ENCODE measurements at places on chromosomes 16 and 17. TPM values are rescaled to one million over a fixed set of nuclear protein-coding genes. Genes with fewer than 3 reads are reported as not detected.
A peak's percentile ranks its signal among the peaks of the same experiment; 100 is the strongest.

DNA sequence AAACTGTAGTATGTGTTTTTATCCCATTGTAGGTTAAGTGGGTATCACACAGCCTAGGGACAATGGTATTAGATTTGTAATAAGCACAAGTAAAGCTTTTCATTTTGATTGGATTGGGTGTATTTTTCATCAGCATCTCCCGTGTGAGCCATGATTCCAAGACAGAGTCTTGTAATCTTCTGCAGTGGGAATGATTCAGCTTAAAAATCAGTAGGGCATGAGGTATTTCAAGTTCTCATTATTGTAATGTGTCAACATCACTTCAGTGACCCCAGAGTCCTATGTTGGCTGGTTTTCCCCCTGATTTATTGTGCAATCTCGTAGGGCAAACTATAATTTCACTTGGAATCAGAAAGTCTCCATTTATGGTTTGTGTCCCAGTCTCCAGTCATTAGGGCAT, 833.2 kb upstream of the RBFOX1 start:
- no peaks in the 10 kb centered on the region for H3K27me3 ChIP-seq
- H3K36me3 ChIP-seq = no peaks in the 10 kb centered on the region
- no peaks in the 10 kb centered on the region for H3K4me1 ChIP-seq
- no peak overlapping the region for H3K27ac ChIP-seq

DNA sequence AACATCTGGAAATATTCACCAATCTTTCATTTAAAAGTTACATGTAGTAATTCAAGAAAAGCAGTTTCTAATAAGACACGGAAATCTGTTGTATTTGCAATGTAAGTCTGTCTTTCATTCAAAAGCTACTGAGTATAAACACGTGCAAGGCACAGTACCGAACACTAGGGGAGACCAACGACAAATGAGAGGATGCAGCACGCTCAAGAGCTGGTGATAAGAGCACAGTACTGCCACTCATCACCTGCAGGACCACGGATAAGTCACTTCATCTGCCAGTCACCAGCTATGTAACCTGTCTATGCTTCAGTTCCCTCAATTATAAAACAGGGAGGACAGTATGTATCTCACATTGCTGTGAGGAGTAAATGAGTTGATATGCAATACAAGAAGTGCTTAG, 67.1 kb downstream of the CLEC18A start:
- H3K27ac ChIP-seq = no peak overlapping the region
- no peak overlapping the region for H3K4me3 ChIP-seq
- DNase-seq = peak; percentile 45
- H3K4me1 ChIP-seq = no peaks in the 10 kb centered on the region
- no peaks in the 10 kb centered on the region for H3K27me3 ChIP-seq

GRCh38 chr16:48188449-48189102, 32.8 kb upstream of the ABCC12 start:
- H3K4me1 ChIP-seq = no peaks in the 10 kb centered on the region
- H3K36me3 ChIP-seq = no peaks in the 10 kb centered on the region
- H3K27ac ChIP-seq = no peak overlapping the region
- no peak for DNase-seq

DNA sequence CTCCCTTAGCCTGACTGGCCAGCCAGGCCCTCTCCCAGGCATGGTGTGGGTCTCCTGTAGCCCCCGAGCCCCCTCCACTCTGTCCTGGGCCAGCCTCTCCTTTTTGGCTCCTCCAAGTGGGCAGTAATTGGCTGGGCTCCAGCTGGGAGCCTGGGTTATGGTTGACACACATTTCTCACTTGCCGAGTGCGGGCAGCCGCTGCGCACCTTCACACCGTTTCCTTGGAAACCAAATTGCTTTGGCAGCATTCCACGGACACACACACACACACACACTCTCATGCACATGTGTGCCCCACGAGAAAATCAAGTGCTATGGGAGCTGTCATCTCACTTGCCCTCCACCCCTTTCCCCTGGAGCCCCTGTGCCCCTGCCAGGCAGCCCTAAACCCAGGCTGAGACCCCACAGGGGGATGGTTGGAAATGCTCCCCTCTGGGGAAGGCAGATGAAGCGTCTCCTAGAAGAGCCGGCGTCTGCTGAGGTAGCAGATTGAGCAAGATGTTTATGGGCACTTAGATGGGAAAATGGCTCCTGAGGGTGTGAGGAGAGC, 402.7 kb upstream of the TNRC6C start:
- H3K27ac ChIP-seq = no peak overlapping the region
- no peaks in the 10 kb centered on the region for H3K4me1 ChIP-seq
- no peaks in the 10 kb centered on the region for H3K36me3 ChIP-seq

- no peak for DNase-seq
- no peak overlapping the region for H3K4me3 ChIP-seq
- no peak overlapping the region for H3K27ac ChIP-seq
- H3K36me3 ChIP-seq = no peaks in the 10 kb centered on the region
These were observed 298.8 kb upstream of the MAF start for GRCh38 chr16:79899316-79899715.

Gene DPEP2
- 66.6 TPM for total RNA-seq

Gene ABCA6
- total RNA-seq = 0.79 TPM

Data from T-cell (primary cell).